ENCODE measurements at places on chromosomes 4 and X.

- DNase-seq: no peak
These were observed 39.3 kb upstream of the NHSL2 start for GRCh38 chrX:71871367-71871766.

GRCh38 chr4:37279121-37279520 lies 34.6 kb downstream of the NWD2 start:
- DNase-seq: no peak

GRCh38 chr4:2297606-2298531 lies 36.0 kb upstream of the MXD4 start:
- no peak for DNase-seq

DNA sequence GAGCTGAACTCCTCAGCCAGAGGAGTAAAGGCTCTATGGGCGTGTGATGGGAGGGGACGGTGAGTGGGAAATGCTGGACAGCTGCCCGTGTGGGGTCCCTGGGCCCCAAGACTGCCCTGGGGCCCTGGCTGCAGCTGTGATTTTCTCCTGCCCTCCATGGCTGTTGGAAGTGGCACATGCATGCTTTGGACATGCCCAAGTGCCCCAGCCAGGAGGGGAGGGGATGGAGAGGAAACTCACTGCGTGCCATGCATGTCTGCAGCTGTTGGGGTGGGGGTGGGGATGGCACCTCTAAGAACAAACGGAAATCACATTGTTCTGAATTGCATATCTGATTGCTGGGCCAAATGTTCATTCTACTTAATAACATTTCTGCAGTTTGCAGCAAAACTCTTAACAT lies 52.4 kb downstream of the MID2 start:
- DNase-seq: no peak

DNA sequence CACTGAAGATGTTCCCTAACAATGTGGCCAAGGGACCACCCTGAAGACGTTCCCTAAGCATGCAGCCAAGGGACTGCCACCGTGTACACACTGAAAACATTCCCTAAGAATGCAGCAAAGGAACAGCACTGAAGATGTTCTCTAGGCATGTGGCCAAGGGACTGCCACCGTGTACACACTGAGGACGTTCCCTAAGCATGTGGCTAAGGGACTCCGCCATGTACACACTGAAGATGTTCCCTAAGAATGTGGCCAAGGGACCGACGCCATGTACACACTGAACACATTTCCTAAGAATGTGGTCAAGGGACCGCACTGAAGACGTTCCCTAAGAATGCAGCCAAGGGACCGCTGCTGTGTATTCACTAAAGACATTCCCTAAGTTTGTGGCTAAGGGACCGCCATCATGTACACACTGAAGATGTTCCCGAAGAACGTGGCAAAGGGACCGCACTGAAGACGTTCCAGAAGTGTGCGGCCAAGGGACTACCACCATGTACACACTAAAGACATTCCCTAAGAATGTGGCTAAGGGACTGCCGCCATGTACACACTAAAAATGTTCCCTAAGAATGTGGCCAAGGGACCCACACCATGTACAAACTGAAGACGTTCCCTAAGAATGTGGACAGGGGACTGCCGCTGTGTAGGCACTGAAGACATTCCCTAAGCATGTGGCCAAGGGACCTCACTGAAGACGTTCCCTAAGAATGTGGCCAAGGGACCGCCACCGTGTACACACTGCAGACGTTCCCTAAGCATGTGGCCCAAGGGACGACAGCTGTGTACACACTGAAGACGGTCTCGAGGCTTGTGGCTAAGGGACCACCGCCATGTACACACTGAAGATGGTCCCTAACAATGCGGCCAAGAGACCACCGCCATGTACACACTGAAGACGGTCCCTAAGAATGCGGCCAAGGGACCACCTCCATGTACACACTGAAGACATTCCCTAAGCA lies 54.8 kb downstream of the DHRSX start:
- no peak for DNase-seq

DNA sequence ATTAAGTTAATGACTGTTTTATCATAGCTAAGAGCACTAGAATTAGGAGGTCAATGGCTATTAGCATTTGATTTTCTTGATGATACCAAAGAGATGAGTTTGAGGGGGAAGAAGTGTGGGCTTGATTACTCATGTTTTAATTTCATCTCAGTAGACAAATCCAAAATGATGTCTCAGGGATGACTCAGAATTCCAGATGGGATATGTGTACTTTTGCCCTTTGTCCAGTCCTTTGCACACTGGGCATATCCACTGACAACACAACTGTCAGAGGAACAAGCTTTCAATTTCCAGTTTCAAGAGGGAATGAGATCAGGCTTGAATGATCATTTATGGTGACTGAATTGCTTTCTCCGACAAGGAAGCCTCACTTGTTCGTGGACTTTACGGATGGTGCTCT lies 325.3 kb upstream of the FTHL17 start:
- DNase-seq: no peak

- no peak for DNase-seq
These were observed 60.8 kb upstream of the FMR1 start for GRCh38 chrX:147850875-147851274.
